ENCODE measurements at places on chromosomes 12 and 14.

GRCh38 chr12:75979181-75979580 lies 52.4 kb downstream of the PHLDA1 start:
- DNase-seq = no peak

DNA sequence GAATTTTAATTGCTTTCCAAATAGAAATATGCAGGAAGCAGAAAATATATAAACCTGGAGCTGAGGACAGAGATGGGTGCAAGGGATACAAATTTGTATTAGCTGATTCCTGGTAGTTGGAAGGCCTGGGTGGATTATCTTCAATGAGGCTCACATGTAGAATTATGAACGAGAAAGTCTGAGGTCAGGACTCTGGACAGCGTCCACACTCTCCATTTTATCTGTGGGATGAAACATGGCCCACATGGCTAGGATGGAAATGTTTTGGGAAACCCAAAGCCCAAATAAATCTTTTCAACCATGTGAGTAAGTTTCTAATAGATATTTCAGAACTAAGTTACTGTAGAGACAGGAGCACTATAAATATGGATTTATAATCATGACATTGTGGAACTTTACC lies 256.1 kb downstream of the APAF1 start:
- no peak for DNase-seq

- no peak for DNase-seq
Measured at GRCh38 chr14:52835122-52835903, 43.9 kb upstream of the GNPNAT1 start.

DNA sequence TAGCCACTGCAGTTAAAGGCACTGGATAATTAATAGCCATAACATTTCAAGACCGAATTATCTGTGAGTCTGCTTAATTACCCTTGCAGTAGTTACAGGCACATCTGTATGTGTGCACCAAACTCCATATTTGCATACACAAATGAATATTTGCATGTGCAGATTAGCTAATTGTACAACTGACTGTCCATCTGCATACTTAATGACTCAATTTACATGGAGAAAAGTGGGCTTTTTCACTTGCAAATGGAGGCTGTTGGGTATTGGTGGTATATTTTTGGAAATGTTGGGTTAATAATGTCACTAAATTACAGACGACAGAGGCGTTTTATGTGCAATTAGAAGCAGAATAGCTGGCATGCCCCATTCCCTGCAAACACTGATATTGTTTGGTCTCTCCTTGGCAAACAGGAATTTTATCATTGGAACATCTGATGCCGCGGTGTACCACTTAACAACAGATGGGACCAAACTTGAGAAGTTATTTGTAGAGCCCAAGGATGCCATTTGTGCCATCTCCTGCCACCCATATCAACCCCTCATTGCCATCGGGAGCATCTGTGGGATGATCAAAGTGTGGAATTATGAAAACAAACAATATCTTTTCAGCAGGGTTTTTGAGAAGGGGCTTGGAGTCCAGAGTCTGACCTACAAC lies 39.6 kb downstream of the CFAP251 start:
- no peak for DNase-seq

DNA sequence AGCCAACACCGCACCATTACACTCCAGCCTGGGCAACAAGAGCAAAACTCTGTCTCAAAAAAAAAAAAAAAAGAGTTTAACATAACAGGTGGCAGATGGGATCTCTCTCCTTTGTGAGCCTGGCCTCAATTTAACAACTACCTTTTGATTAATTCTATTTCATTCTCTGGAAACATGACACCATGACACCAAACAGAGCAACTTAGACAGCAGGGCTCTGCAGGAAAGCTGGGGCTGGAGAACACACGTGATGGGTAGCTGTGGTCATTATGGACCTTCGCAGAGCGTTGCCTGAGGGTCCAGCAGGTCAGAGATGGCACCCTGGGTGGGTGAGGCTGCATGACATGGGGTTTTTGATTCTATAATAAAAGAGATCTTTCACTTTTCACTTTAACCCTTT lies 1.7 kb upstream of the DGLUCY start:
- no peak for DNase-seq

DNA sequence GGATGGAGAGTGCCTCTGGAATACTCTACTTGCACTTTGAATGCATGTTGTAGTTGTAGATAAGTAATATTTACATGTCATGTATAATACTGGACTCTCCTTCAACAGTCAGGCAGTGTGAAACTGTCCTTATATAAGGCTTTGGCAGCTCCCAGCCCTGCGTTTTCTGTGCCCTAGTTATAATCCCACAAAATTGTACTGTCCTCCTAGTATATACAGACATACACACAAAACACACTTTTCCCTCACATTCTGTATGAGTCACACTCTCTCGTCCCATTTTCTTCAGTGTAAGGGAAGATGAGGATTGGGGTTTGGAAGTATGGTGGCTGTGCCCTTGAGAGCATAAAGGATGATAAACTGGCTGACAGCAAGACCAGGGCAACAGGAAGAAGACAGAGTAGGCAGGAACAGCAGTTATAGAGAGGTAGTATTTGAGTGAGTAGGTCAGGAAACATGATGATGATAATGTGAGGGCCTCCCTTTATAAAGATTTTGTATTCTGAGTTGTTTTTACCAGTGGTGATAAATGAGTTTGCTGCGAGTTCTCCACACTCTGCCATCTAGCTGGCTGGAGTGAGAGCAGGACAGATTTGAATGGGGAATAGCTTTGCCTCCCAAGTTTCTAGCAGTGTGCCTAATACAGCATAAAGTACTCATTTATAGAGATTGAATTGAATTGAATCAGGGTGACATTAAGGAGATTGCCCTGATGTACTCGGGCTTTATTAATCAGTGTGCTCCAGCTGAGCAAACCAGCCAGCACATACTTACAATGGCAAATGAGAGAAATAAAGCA lies 5.0 kb downstream of the CREBL2 start:
- no peak for DNase-seq

DNA sequence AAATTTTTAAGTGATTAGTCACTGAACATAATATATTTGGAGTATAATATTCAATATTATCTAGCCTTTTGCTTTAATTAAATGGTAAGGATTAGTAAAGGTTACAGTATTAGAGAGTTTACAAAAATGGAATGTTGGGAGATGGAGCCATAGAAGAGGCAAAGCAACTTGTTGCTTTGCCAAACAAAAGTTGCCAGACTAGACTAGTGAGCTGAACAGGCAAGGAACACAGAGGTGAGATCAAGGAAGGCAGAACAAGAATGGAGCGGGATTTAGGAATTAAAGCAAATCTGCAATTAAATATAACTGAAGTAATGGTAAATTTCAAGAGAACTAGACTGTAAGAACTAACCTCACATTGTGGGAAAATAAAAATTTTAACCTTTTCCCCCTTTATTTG lies 5.1 kb downstream of the ARF6 start:
- no peak for DNase-seq

DNA sequence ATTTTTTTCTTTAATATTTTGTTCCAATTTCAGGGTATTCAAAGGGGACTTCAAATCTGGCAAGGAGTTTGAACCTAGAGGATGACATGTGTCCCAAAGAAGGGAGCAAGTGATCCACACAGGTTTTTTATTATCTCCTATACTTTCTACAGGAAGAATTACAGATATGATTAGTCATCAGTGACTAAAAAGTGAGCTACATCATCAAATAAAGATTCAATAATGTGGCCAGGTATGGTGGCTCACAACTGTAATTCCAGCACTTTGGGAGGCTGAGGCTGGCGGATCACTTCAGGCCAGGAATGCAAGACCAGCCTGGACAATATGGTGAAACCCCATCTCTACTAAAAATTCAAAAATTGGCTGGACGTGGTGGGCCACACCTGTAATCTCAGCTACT lies 24.2 kb downstream of the GLT8D2 start:
- DNase-seq = no peak

DNA sequence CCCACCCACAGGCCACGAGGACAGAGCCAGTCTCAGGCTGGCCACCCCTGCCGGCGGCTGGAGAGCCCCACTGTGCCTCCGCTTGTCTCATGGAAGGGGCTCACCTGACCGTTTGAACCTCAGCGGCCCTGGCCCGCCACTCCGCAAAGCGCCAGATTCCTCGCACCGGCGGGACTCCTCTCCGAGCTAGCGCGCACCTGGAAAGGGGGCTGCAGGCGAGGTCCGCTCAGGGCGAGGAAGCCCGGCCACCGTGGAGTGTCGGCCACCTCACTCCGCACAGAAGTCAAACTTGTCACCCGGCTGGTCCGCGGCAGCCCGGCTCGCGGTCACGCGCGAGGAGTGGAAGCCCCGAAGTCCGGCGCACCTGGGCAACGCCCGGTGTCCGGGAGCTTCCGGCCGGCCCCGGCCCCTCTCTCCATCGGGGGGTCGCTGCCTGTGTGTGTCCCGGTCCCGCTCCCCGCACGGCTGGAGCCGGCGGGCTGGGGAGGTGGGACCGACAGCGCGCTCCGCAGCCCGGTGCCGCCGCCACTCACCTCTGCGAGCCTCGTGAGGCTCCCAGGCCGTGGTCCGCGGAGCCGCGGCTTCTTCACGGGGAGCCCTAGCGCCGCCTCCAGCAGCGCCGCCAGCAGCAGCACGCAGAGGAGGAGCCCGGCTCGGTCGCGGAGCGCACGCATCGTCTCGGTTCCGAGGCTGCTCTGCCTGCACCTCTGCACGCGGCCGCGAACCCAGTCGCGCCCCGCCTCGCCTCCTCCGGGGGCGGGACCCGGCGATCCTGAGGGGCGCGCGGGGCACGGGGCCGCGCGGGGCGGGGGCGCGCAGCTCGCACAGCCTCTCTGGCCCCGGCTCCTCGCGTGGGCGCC lies at the start of gene ISM2:
TSS of gene ISM2 (minus strand) at position 697 of the 860 bp plus-strand sequence. CDS start at position 674, 23 bp downstream.
- peak; percentile 75 for DNase-seq

- no peak for DNase-seq
Measured at GRCh38 chr14:83162361-83162929, 1628.8 kb upstream of the SEL1L start.

DNA sequence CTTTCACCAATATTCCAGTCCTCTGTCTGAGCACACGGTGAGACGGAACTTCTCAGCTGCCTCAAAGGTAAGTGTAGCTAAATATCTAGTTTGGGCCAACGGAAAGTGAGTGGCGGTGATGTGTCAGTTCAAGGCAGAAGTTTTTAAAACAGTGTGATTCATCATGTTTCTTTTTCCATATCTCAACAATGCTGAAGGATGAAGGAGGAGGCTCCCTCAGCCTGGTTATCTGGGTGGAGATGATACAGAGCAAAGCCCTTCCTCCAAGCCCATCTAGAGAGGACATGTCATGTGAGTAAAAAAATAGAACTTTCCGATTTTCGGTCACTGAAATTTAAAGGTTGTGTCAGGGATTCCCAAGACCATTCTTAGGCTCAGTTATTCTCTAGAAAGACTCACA lies 13.1 kb upstream of the ANP32D start:
- no peak for DNase-seq
